ENCODE measurements at places on chromosomes 3 and 15.

GRCh38 chr15:75822685-75823278, 20.5 kb upstream of the UBE2Q2 start:
- DNase-seq, result no peak

DNA sequence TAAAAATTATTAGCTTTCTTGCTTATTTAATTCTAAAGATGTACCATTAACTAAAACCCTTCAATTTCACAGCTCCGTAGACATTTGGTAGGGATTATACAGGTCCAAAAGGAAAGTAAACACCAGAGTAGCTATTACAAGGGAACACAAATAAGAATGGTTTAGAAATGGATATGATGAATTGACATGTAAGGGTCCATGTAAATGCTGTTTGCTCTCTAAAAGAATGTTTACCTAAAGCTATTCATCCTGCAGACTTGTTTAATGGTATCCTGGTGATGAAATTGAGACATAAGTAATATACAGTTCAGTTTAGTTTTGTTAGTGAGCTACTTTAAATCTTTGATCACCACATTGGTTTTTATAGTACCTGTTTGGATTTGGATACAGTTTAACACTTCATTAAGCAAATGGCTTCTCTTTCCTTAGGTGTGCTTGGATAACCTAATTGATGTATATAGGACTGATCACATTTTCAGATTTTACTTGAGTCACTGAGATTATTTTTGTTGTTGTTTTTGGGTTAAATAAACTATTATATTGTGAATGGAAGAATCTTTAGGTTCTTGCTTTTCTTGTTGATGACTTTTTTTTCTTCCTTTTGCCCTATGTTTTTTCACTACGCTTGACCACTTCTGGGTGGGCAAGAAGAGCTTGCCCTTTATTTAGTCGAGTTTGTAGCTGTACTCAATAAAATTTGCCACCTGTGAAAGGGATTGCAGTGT, 115.4 kb downstream of the TCF12 start:
- no peak for DNase-seq

- DNase-seq, result no peak
These were observed 334.4 kb downstream of the GBE1 start for GRCh38 chr3:81426826-81427577.

GRCh38 chr3:28915741-28916500, 364.9 kb upstream of the RBMS3 start:
- DNase-seq, result no peak

- no peak for DNase-seq
These were observed 172.6 kb upstream of the CNTN3 start for GRCh38 chr3:74787011-74787410.

DNA sequence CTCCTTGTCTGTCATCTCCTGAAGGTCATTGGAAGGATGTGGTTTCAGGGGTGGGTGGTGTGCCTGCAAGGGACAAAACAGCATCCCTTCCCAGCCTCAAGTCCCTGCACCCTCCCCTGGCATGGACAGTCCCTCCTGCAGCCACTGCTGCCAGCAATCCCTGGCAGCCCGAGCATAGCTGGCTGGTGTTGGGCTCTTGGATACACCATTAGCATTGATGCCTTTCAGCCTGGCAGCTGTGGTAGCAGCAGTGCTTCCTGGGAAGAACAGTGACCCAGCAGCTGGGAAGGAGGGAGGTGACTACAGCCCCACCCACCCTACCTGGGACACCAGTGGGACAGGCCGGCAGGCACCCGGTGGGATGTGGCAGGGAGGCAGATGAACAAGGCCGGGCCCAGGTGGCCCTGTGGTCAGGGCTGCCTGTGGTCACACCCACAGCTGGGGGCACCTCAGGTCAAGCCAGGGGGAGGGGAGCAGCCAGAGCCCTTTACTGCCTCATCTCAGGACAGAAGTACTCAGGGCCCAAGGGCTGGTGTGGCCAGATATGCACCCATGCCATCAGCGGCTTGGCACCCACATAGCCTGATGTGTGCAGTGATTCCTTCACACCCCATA, 32.9 kb upstream of the TMEM115 start:
- no peak for DNase-seq

- no peak for DNase-seq
These were observed 434.0 kb downstream of the EPHB1 start for GRCh38 chr3:135229018-135229495.

GRCh38 chr3:124972457-124972856, 37.9 kb upstream of the MUC13 start:
- DNase-seq, result no peak

DNA sequence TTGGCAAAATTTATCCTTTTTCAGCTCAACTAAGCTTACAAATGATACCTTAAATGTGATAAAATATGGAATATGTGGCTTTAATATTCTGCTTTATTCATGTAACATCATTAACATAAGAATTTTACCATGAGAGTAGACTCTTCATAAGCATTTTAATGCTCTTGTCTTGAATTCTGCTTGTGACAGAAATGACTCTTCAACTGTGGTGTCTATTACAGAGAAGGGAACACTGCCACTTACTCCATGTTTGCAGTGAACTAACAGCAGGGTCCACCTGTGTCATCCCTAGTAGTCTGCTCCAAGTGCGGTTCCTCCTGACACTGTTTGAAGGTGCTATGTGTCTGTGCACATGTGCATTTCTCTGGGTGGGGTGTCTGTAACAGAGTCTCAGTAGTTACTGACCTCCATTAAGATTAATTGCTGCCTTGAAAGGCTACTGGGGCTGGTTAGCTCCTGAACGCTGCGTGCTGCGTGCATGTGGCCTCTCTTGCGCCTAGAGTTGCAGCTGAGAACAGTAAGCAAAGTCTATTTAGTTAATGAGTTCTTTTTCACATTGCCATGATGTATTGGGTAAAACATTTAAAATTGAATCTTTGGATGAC, 8.3 kb downstream of the LSM3 start:
- no peak for DNase-seq

DNA sequence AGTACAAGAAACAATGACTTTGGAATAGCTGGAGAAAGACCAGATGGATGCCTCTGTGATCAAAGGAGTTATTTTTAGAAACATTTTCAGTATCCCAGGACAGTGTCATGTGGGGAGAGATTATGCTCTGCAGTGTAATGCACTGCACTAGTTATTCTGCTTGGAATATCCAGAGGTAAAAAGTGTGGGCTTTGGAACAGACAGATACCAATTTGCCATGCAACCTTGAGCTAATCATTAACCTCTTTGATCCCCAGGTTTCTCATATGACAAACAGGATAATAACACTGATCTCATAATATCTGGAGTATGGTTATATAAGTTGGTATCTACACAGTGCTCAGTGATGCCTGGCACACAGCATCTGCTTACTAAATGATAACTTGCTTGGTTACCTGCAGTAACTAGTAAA, 12.2 kb upstream of the SLC7A14 start:
- no peak for DNase-seq

- no peak for DNase-seq
These were observed 142.9 kb downstream of the NEO1 start for GRCh38 chr15:73195166-73195565.

DNA sequence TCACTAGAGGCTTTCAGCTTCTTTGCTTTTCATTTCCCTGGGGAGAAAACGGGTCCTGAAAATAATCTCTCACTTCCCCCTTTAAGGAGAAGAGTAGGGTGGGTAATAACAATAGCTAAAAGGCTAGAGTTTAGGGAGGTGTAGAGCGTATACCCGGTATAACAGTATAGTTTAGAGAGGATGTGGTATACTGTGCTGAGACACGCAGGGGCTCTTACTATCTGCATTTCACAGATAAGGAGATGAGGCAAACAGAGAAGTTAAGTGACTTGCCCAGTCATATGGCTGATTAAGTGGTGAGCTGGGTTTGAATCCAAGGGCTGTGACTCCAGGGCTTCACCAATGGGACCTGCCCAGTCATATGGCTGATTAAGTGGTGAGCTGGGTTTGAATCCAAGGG, 15.0 kb upstream of the KCNMB3 start:
- DNase-seq, result peak; percentile 38

- peak; percentile 60 for DNase-seq
These were observed 99.5 kb upstream of the KCNMB2 start for GRCh38 chr3:178436773-178437172.

DNA sequence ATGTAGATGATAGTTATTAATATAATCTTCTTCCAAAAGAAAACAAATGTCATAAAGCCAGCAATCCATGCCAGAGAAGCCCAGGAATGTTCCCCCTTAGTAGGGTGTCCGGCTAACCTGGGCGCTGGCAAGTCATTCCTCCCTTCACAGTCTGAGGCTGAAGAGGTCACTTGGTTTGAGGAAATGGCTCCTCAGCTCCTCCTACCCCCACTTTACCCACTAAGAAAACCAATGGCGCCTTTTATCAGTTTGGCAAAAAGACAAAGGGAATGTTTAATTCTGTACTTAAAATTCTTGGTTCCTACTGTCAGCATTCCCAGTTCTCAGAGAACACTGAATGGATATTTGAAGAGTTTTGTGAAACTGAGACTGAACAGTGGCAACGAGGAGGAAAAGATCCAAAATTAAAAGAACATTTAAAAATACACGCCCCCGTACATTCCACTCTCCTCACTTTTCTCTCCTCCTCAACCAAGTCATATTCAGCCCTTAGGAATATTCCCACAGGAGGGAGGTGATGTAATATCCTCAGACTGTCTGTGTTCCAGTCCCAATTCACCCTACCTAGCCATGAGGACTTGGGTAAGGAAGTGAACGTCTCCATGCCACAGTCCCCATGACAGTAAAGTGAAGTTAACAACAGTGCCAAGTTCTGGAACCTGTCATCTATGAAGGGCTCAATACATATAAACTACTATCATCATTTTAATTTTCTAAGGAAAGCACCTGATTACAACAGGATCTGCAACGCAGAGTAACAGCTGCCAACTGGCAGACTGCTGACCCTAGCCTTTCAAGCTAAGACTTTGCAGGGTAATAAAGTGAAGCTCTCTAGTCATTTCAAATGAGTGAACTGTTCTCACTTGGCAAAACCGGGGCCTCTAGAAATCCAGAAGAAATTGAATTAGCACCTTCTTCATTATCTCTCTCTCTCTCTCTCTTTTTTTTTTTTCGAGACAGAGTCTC, 234.5 kb upstream of the ICE2 start:
- DNase-seq, result no peak

DNA sequence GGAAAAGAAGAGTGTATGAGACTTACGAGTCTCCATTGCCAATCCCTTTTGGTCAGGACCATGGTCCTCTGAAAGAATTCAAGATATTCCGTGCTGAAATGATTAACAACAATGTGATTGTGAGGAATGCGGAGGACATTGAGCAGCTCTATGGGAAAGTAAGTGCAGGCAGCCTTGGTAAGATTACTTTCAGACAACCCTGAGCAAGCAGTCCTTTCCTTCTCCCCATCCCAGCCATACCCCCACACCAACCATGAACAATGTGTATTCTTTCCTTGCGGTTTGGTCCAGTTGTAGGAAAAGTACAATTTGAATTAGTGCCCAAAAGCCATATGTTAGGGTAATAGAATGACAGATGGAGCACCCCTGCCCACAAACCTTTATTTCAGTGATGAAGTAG, 5.6 kb downstream of the TSEN2 start:
- no peak for DNase-seq

- no peak for DNase-seq
These were observed 625.7 kb upstream of the LMCD1 start for GRCh38 chr3:7875925-7876324.

GRCh38 chr15:40766906-40767837, 2.6 kb upstream of the C15orf62 start:
- DNase-seq, result no peak

GRCh38 chr3:60316121-60316797, 935.0 kb downstream of the FHIT start:
- DNase-seq, result no peak

DNA sequence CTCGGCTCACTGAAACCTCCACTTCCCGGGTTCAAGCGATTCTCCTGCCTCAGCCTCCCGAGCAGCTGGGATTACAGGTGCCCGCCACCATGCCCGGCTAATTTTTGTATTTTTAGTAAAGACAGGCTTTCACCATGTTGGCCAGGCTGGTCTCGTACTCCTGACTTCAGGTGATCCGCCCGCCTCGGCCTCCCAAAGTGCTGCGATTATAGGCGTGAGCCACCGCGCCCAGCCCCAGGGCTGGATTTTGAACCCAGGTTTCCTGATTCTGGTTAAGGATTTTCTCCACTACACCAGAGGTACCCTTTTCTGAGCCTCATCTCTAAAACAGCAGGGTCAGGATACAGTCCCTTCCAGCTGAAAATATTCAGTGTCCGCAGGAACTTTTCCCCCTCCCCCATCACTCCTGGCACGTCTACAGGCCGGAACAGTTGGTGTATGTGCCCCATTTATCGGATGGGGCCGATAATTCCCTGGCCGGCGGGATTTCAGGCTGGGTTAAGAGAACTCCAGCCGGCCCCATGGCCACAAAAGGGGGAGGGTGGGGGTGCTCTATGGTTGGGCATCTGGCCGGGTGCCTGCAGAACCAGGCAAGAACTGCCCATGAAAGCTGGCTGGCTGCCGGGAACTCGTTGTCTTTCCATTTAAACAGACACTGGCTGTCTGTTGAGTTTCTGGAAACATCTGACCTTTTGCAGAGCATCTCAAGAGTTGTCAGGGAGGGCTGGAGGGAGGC, 26.8 kb upstream of the SEMA4B start:
- no peak for DNase-seq

GRCh38 chr3:99805160-99805559, 12.5 kb upstream of the CMSS1 start:
- no peak for DNase-seq

DNA sequence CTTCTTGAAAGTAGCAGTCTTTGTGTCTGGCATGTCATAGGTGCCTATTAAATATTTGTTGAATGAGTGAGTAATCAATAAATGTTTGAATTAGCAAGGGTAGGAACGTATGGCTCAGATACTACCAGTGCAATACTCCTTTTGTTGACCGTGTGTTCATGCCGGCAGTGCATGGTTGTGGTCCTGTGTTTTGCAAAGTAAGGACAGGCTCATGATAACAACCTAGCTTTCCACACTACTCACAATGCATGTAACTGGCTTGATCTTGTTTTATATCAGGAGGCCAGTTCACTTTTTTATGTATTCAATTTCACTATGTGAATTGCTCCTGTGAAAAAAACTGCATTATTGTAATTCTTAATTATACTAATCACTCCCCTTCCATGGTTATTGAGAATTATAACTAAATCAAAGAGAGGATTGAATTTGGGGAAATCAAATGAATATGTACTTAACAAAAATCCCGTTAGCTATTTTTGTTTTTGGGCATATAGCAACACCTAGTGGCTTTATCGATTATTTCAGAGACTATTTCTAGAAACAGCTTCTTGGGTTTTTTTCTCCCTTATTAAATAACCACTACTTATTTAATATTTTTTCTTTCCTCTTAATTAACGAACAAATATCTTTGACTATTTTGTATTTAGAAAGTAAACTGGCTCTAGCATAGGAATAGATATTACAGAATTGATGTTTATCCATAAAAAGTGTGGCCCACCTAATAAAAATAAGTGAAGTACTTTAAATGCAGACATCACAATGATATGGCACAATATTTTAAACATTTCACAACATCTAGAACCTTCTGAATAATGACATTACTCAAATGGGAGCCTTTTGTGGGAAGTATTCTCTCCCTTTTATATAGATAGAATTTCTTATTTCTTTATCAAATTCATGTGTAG, 218.5 kb downstream of the BBX start:
- DNase-seq, result no peak
